ENCODE measurements at places on chromosomes 4 and X.

GRCh38 chr4:57051524-57051923, 58.7 kb downstream of the IGFBP7 start:
- DNase-seq: no peak

DNA sequence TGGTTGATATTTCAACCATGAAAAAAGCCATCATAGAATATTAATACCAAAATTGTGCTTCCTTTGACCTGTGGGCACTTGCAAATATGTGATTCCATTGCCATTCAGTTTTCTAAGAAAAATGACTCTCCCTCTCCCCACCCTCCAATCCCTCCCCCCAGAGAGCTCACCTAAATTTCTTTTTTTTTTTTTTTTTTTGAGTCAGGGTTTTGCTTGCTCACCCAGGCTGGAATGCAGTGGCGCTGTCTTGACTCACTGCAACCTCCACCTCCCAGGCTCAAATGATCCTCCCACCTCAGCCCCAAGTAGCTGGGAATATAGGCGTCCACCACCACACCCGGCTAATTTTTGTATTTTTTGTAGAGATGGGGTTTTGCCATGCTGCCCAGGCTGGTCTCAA, 47.0 kb downstream of the SNX25 start:
- no peak for DNase-seq

- no peak for DNase-seq
Observed at GRCh38 chr4:176156656-176157055, 38.7 kb downstream of the SPATA4 start.

GRCh38 chr4:16027626-16028025, 56.2 kb downstream of the PROM1 start:
- DNase-seq: no peak

DNA sequence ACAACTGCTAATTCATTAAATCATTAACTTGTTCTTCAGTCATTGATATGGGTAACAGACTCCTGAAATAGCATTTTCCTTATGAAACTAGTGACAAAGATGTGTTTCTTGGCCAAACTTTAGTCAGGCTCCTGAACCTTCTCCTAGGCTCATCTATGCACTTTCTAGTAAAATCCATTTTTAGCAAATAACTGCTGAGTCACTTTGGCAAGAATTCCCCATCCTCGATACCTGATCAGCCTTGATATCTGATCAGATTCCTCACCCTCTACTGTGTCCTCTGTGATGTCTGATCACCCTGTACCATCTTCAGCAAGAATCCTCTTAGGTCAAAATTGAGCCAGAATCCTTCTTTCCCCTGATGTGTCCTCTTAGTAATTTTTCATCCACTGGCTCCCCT, 161.2 kb upstream of the TAPT1 start:
- no peak for DNase-seq

DNA sequence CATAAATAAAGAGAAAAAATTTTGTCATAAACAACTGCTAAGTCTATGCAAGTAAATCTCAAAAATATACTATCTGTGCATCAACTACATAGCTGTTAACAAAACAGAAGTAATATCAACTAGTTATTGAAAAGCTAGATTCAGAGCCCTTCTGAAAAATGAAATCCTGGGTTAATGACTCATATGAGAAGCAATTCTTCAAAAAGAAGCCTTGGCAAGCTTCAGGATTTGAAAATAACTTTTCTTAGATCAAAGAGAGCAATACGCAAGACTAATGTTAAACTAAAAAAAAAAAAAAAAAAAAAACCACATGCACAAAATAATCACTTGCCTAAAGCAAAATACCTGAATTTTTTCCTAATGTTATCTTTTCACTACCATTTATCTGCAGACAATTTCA, 566.1 kb upstream of the BOD1L1 start:
- DNase-seq: no peak

GRCh38 chr4:21790438-21791029, 158.0 kb downstream of the KCNIP4 start:
- DNase-seq: no peak

- no peak for DNase-seq
Observed at GRCh38 chrX:39674490-39675161, 423.1 kb downstream of the BCOR start.

DNA sequence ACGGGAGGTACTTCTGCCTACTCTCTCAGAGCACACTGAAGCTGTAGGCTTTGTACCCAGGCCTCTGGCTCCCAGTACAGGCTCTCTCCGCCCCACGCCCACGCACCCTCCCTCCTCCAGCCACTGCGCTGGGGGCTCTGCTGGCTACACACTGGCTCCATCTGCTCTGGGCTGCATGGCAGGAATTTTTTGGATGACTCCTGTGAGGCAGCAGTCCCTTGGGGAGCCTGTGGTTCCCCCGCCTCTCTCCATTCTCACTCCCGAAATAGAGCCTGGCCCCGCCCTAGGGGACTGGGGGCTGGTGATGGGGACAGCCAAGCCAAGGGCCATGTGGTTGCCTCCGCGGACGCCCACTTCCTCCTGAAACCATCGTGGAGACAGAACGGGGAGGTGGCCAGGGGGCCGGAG, 58.1 kb upstream of the ADRA2C start:
- DNase-seq: no peak

- no peak for DNase-seq
Observed at GRCh38 chrX:8305350-8305749, 134.3 kb upstream of the VCX2 start.

- no peak for DNase-seq
Observed at GRCh38 chr4:10697086-10697485, 12.5 kb upstream of the CLNK start.

DNA sequence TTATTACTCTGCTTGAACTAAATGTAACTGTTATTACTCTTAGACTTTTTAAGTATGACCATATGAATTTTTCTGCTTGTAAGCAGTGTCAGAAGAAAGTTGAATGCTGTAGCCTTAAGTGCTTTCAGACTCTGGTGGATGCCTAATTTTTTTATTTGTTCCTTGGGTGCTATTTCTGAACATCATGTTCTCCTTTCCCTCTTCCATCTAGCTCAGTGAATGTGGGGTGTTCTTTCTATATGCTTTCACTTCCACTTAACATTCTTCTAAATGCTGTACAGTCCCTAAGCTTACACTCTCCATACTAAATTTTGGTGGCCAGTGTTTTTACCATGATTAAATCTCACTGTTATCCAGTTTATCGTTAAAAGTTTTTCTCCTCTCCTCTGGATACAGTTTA, 3.6 kb downstream of the DCK start:
- DNase-seq: no peak

DNA sequence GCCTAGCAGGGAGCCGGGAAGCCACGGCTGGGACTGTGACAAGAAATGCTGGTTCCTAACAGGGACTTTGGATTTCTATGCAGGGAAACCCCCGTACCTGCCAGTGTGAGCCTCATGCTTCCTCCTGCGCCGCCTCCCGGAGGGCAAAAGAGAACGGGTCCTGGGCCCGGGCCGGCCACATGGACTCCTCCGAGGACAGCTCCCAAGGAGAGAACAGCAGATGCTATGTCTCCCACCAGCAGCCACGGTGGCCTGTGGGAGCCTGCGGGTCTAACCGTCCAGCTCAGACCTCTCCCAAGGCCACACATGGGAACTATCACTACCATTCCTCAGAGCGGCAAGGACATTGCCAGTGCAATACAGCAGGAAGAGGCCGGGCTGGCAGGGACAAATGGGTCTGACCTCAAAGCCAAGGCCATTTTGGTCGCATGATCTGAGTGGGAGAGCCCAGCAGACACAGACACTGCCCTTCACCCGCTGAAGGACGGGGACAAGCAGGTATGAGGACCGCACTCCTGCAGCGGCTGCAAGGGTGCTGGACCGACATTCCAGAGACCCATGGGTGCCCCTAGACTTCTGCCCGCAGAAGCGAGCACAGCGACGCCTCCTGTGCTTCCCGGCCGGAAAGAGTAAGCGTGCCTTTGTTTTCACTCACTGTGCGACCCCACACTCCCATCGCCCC, 4.5 kb upstream of the C4orf50 start:
- no peak for DNase-seq

DNA sequence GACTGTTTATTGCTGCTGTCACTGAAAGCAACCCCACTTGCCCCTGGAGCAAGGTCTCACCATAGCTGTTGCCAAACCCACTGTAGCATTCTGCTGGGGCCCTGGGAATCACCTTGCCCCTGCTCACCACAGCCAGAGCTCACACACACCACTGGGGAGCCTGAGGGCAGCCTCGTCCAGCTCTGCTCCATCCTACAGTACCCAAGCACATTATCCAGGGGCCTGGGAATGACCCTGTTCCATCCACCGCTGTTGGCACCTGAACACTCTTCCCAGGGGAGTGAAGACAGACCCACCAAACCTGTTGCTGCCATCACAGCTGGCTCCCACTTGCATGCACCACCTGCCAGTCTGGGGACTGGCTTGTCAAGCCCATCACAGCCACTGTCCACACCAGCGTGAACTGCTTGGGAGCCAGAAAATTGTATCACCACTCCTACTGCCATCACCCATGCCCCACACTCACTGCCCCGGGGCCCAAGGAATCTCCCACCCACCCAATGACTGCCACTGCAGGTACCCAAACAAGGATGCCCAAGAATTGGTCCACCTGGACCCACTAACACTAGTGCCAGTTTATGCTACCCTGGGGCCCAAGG, 811.3 kb downstream of the KLHL13 start:
- DNase-seq: no peak

- no peak for DNase-seq
Observed at GRCh38 chr4:14650127-14650526, 352.2 kb upstream of the CPEB2 start.

- no peak for DNase-seq
Observed at GRCh38 chr4:123345137-123345934, 51.3 kb upstream of the SPRY1 start.

GRCh38 chrX:2903366-2903765, 25.8 kb downstream of the ARSD start:
- no peak for DNase-seq

DNA sequence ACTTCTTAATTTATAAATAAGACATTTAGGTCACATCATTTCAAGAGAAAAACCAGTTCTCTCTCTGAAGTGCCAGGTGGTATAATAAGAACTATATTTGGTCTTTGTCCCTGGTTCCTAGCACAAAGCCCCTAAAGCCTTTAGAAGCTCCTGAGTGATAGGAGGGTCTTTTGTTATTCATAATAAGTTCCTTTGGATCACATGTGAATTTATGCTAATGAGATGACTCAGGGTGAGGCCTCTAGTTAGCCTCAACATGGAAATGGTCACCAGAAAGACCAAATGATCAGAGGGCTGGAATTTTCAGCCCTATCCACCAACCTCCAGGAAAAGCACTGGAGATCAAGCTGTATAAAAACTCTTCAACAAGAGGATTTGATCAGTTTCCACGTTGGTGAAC, 68.1 kb upstream of the BLTP1 start:
- no peak for DNase-seq

GRCh38 chr4:25943312-25943711, 29.3 kb downstream of the SMIM20 start:
- DNase-seq: no peak

GRCh38 chrX:19214311-19214710, 92.0 kb upstream of the ADGRG2 start:
- no peak for DNase-seq
